Kidney (tissue), 22 donors: ENCODE measurements at places on chromosomes 7 and 10.
A peak's percentile ranks its signal among the peaks of the same experiment; 100 is the strongest.

- no peak for DNase-seq
Measured at GRCh38 chr10:118564114-118564513, 31.3 kb downstream of the PRLHR start.

- peak; percentile 91 for DNase-seq
Measured at GRCh38 chr7:47470567-47471357, 111.1 kb downstream of the TNS3 start.

DNA sequence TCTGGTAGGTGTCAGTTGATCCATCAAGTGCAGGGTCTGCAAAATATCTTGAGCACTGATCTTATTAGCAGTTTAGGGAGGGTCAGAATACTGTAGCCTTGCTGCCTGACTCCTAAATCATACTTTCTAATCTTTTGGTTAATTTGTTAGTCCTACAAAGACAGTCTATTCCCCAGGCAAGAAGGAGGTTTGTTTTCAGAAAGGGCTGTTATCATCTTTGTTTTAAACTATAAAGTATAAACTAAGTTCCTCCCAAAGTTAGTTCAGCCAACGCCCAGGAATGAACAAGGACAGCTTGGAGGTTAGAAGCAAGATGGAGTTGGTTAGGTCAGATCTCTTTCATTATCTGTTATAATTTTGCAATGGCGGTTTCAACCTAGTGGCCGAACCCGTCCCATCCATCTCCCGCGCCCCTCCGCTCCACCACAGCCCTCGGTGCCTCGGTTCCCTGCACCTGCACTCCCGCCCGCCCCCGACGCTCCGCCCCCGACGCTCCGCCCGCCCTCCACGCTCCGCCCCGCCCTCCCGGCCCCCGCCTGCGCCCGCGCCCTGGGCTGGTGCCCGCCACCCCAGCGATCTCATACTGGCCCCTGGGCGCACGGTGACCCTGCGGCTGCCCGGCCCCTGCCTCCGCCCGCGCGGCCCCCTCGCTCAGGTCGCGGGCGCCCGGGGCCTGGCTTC is at the start of gene ADCK2:
TSS of gene ADCK2 (plus strand) at position 564 of the 681 bp plus-strand sequence. CDS start 386 bp downstream, outside the sequence.
- peak; percentile 86 for DNase-seq

GRCh38 chr7:51620706-51621105 is 304.1 kb upstream of the COBL start:
- DNase-seq = no peak

GRCh38 chr7:150890853-150891584 is 38.7 kb downstream of the AOC1 start:
- no peak for DNase-seq

GRCh38 chr7:3259711-3260400 is 41.2 kb upstream of the SDK1 start:
- DNase-seq = no peak

DNA sequence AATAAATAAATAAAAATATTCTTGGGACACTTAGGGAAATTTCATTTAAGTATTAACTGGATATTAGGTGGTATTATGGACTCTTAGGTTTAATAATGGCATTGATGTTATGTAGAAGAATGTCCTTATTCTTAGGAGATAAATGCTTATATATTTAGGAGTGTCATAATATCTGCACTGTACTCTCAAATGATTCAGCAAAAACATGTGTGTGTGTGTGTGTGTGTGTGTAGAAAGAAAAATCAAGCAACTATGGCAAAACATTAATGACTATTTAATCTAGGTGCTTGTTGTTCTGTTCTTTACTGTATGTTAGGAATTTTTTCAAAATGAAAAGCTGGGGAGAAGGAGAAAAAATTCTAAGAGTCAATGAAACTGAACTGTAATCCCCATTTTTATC is 3.9 kb downstream of the ASNS start:
- no peak for DNase-seq

DNA sequence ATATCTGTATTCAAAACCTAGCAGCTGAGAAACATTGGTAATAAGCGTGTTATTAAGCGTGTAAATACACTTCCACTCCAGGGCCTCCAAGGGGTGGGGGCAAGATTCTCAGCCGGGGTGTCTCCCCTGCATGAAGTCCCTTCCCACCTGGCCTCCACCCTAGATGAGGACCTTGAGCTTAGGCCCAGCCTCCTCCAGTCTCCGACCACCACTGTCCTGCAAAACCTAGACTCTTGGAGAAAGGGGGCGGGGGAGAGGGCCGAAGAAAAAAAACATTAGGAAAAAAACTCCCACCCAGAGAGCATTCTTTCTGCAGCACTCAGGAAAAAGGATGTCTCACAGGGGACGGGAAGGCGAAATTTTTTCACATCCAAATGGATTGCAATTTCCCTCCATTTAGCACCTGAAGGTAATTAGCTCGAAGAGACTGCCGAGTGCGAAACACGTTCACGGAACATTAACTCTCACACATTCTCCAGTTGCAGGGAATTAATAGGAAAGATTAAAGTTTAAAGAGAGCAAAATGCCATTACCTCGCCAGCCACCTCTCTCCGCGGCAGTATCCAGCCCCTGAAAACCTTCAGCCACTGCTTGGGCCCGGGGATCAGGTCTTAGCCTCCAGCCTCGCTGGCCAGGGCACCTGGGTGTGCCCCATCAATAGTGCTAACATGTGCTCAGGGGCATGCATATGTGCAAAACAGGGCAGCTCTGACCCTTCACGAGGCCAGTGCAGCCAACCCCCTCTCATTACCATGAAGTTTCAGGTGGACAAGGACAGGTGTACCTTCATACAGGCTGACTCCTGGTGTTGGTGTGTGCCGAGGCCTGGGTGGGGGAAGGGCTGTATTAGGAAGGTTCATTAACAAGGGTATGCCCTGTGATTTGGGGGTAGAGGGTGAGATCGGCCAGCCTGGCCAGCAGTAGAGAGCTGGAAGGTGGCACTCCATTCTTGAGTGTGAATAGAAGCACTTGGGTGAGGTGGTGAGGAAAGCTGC is 77.2 kb downstream of the HIF1AN start:
- no peak for DNase-seq

DNA sequence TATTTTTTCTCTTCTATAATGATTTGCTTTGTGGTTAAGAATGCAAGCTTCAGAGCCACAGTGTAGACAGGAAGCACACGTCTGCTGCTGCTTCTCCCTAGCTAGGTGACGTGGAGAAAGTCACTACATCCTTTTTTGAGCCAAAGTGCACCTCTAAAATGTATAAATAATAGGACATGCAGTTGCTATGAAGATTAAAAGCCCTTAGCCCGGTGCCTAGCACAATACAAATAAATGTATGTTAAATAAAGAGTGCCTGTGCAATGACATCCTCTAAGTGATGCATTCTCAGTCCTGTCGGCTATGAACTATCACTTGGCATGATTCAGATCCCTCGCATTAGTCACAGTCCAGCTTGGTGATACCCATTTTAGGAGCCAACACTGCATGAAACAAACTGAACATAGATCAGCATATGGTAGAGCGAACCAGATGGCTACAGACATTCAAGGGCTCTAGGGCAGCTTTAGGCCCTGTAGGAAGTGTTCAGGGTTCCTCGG is 4.8 kb upstream of the TRDMT1 start:
- no peak for DNase-seq

- no peak for DNase-seq
Measured at GRCh38 chr10:602391-603005, 87.0 kb downstream of the DIP2C start.

DNA sequence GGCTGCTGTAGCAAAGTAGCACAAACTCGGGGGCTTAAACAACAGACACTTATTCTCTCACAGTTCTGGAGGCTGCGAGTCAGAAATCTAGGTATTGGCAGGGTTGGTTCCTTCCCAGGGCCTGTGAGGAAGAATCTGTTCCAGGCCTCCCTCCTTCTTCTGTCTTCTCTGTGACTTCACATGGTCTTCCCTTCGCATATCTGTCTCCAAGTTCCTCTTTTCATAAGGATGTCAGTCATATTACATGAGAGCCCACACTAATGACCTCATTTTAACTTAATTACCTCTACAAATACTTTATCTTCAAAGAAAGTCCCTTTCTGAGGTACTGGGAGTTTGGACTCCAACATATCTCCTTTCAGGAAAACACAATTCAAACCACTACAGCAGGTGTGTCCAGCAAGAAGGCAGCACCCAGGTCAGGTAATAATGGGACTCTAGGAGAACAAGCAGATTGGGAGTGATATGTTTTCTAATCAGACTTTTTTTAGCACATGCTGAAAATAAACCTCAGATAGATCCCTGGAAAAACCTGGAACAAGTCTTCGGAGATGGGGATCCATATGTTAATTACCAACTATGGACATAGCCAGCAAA is 11.7 kb downstream of the CREB5 start:
- DNase-seq = no peak
